ENCODE measurements at places on chromosomes 16 and 17.

DNA sequence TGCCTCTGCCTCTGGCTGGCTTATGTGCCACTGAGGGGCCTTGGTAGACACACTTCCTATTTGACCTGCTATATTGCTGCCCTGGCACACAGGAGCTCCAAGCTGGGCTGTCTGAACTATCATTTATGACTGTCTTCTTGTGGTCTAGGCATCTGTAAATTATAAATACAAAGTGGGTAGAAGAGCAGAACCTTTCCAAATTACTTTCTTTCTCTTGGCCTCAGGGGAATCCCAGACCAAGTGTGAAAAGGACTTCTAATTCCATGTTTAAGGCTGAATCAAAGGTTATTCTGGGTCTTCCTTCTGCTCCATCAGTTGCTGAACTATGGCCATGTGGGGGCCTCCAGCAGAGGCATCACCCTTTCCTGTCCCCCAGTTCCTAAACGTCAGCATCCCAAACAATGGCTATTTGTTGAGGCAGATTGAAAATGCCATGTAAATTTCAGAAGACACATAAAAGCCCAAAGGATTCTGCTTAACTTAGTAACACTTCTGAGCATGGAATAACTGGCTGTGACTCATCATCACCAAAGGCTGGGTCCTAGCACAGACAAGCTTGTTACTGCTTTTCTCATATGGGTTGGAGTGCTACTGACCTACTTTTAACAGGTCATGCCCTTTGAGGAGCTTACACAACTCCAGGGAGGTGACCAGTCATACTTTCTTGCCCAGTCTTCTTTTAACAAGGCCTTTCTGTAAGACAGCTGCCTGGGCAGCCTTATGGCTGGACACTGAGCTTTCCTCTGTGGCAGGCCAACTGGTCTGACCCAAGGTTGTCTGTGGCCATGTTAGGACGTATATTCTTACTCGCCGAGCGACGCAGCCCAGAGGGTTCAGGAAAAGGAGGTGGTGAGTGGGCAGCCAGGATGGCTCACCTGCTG lies 154.8 kb downstream of the VPS53 start:
- no peak for DNase-seq

- DNase-seq: no peak
Measured at GRCh38 chr17:75319904-75320691, 30.9 kb upstream of the SLC25A19 start.

DNA sequence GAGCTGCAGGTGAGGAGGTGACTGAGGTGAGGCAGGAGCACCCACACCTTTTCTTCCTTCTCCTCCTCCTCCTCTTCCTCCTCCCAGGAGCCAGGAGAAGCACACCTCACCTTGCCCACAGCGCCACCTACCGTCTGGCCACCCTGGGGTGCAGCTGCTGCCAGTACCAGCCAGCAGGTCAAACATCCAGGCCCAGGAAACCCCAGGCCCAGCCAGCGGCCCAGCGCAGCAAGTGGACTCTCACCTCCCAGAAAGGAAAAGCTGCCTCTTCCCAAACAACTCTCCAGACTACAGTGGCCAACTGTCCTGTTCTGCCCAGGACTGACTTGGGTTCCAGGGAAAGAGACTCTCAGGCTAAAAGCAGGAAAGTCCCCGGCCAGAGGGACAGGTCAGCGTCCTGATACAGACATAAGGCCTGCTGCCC lies 22.7 kb downstream of the PEMT start:
- DNase-seq: no peak

DNA sequence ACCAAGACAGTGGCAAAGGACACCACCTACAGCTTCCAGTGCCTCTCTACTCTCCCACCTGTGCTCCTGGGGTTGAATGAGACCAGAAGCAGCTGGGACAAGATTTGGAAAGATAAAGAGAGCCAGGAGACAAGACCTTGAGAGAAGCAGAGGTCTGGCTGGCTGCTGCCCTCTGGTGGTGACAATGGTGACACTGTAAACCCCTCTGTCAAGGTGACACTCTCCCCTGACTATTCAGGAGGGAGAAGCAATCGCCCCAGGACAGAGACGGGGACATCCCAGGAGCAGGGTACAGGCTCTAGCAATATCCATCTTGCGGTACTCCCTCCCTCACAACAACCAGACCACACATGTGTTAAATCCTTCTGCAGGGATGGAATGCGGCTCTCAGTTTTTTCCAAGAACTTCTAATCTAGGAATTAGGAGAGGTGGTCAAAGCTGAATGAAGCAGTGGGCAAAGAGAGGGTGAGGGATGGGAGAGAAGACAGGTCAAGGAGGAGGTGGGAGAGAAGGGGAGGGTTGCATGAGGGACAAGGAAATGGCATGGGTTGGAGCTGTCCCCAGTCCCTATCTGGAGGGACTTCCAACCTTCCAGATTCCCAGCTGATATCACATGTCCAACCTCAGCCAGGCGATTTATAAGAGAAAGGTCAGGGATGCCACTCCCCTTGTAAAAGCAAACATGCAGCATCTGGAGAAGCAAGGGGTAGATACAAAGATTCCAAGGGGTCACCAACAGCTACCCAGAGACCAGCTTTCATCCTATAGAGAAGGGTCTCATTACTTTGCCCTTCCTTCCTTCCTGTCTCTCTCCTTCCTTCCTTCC lies 2.9 kb downstream of the PHOSPHO1 start:
- peak; percentile 53 for DNase-seq

- DNase-seq: no peak
Measured at GRCh38 chr17:59851439-59852375, 41.0 kb downstream of the TUBD1 start.
